ENCODE measurements at places on chromosomes 12 and 14.

DNA sequence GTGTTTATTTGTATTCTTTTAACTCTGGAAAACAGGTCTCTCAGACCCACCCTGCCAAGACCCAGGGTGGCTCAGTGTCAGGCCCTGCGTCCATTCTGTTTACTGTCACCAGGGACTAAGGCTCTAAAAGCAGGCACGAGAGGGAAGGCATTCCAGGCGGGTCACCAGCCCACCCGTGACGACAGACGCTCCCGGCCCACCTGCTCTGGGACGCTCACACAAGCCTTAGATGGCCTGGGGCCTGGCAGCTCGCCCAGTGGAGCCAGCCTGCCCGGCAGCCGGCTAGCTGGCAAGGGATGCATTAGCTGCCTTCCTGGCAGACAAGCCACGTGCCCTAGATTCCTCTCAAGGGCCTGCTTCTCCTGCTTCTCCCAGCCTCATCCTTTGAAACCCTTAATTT, 9.2 kb upstream of the NUAK1 start:
- DNase-seq = no peak

DNA sequence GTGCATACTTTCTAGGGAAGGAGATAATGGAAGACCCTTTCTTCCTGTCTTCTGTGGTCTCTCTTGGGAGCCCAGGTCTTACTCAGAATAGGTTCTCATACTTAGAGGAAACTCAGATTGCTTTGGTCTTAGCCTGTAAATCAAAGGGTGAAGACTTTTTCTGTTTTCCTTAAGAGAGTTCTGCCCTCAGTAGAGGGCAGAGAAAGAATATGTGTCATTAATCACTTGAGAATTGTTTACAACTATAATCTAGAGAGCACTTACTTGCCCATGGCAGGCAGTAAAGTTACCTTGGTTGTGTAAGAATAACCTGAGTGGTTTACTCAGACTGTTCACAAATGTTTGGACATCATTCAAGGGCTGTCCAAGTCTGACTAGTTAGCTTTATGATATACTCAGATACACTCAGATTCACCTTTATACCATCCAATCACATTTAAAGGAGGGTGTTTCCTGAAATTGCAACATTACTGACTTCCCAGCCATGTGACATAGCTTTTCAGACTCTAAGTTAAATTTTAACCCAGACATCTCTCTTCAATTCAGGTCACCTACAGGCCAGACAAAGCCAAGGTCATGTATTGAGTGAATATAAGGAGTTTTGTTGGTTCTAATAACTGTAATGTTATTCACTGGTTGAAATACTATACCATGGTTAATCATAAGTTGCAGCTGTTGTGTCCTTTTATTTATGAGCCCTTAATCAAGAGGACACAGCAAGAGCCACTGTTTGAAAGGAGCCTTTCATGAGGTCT, 372.2 kb downstream of the RAD51B start:
- no peak for DNase-seq

- DNase-seq = no peak
Measured at GRCh38 chr14:20587489-20588154, at the start of gene RNASE11. RNASE11 (minus strand) TSS chr14:20588001.

GRCh38 chr12:25940886-25941285, 17.6 kb upstream of the RASSF8 start:
- DNase-seq = no peak

DNA sequence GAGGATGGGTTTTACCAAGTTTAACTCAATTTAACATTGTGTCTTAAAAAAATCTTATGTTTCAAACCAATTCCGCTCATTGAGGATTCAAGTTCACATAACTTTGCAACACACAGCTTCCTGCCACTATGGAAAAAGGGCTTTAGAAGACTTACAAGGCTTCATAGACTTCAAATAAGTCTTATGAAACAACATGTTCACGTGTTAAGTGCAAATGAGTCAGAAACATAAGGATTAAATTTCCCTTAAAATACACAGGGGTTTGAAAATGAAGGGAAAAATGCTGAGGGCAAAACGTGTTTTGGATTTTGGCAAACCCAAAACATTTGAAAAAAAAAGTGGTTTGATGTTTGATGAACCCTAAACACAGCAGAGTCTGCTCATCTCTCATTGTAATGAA, 364.8 kb downstream of the BMP4 start:
- no peak for DNase-seq

GRCh38 chr12:68381476-68382219, 49.5 kb upstream of the MDM1 start:
- no peak for DNase-seq

DNA sequence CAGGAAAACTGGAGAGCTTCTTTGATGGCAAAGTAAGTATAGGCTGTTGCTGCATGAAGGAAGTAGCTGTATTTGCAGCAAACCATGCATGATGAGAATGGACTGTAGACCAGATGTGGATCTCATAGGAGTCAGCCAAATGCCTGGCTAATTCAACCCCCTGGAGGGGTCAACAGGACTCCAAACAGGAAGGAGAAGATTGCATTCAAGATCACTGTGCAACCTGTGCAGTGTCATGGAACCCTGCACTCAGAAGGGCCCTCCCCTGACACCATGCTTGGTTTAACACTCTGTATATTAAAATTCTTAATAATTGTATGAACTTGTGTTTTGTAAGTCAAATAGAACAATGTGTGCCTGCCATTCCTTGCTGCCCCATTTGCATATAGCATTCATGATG, 225.1 kb upstream of the FSCB start:
- no peak for DNase-seq

DNA sequence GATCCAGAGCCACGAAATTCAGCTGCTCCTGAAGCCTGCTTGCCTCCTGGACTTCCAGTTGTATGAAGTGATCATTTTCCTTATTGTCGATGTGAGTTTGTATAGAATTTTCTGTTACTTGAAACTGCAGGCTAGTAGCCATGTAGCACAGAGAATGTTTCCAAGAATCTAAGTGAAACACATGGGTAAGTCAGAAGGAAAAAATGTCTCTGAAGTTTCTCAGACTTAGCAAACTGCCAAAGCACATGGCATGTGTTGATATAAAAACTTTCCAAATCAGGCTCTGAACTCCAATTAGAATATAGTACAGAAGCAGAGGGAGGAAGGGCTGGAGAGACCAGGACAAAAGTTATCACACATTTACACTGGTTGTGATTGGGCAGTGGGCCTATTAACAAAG, 9.8 kb upstream of the PCNX1 start:
- DNase-seq = no peak

GRCh38 chr12:103997286-103997900, 31.7 kb downstream of the TDG start:
- DNase-seq = no peak

- DNase-seq = no peak
Measured at GRCh38 chr12:97650242-97650641, 187.6 kb downstream of the RMST start.

- DNase-seq = peak; percentile 44
Measured at GRCh38 chr12:120903412-120904196, 554 bp downstream of the SPPL3 start.

DNA sequence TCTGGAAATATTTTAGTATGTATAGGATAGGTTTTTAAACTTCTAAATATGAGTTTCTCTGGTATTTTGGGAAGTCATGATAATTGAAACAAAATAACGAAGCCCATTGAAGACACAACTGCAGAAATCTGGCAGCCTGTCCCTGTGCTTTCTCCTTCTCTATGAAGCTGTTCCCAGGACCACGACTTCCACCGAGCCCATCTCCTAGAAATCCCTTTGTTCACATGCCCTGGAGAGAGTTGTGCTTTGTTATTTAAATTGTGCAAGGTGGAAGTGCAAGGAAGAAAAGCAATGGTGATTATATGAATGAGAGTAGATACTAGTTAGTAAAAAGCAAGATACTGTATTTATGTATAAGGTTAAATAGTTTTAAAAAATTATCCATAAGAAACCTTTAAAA, 32.2 kb downstream of the STK38L start:
- DNase-seq = no peak

- DNase-seq = peak; percentile 46
Measured at GRCh38 chr12:132084621-132085290, 59.4 kb downstream of the DDX51 start.

- no peak for DNase-seq
Measured at GRCh38 chr12:68841717-68842116, 33.7 kb downstream of the MDM2 start.
